ENCODE measurements at places on chromosomes 1 and 21.
A peak's percentile ranks its signal among the peaks of the same experiment; 100 is the strongest.

- no peak for DNase-seq
Observed at GRCh38 chr1:30562559-30562958, 160.8 kb downstream of the MATN1 start.

DNA sequence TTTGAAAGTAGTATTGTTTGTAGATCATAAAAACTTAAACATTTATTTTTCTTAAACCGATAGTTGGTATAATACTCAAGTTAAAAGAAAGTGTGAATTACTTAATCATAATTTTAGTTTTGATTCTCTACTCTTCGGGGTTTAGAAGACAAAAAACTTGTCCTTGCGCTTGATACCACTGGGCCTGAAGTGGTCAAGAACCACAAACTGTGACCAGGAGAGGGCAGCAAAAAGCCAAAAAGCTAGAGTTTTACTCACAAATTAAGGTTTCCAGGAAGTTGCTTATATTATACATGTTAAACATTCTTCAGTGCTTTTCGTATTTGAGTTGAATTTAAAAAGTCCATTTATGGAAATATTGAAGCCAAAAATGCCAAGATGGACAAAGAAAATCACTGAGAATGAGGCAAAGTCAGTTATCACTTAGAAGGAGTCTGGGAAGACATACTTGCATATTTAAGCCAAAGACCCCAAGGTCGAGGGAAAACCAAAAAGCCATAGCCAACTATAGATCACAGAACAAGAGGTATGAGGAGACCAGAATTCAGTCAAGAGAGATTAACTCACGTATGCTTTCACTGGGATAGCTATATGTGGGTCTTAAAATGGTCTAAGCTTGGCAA, 34.2 kb downstream of the EFCAB7 start:
- peak; percentile 64 for DNase-seq

- peak; percentile 5 for DNase-seq
Observed at GRCh38 chr1:238778113-238778512, 608.3 kb upstream of the CHRM3 start.

- DNase-seq = peak; percentile 82
Observed at GRCh38 chr1:18941221-18942141, 15.0 kb downstream of the IFFO2 start.

DNA sequence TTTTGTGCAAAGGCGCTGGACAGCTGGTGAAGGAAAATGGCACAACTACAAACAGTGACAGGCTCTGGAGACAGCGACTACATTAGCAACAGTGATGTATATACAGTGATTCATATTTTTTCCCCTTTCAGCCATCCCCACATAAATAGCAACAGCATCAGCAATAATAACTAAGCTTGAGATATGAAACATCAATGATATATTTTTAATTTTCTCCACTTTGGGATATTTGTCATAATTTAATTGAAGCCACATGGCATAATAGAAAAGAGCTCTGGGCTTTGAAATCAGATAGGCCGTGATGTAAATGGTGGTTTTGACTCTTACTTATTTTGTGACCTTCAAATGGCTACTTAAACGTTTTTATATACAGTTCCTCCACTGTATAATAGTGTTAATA, 764.3 kb upstream of the PRMT6 start:
- no peak for DNase-seq

- DNase-seq = peak; percentile 75
Observed at GRCh38 chr1:182143154-182143657, 81.7 kb upstream of the ZNF648 start.

DNA sequence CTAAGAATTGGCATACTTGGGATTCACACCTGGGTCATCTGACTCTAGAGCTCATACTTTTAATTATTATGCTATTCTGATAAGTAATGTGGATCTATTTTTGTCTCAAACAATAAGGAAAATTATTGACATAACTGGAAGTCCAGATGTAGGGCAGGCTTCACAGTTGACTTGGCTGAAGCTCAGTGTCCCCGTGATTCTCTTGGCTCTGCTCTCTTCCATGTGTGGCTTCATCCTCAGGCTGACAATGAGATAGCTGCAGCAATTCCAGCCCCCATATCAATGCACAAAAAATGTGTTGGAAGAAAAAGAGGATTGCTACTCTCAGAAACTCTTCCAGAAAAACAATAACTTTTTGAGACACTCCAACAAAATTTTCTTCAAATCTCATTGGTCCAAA, 23.8 kb downstream of the HSD11B1 start:
- no peak for DNase-seq

DNA sequence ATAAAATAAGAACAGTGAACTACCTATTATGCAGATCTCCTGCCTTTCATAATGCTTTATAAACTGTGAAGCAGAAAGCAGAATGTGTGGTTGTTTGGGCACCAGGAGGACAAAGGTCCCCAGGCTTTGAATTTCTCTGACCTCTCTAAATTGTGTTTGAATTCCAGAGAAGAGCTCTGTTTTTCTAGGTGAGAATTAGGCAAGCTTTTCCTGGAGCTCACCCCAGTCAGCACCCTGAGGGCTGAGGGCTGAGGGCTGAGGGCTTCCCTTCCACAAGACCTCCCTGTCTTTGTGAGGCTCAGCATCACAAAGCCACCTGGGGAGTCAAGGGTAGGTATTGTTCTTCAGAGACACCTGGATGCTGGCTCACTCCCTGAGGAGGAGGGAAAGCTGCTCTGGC, 45.5 kb upstream of the LRIG2 start:
- no peak for DNase-seq

DNA sequence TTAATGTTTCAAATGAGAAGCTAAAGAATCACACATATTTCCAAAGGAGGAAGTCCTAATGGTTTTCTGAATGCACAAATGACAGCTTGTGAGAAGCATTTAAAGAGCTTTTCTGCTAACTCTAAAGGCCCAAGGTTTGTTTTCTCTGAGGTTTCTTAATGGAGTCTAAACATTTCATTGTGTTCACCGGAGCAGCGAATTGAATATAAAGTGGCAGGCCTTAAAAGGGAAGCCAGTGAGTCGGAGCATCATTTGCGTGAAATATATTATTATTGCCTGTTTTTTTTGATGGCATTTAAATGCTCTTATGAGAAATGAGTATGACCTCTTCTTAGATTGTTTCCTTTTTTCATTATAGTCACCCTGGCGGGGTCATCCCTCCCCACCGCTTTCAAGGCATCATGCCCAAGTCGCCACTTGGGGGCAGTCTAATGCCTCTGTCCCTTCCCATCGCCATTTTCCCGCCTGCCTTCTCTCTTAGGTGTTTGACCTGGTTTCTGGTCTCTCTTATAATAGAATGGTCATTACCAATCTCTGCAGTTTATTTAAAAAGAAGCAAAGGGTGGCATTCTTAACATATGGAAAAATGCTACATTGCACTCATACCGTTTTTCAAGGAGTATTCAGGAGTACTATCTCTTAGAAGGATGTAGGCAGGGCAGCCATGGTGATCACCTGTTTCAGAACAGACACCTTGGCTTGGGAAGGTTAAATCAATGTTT, 25.3 kb upstream of the OVAAL start:
- peak; percentile 62 for DNase-seq

DNA sequence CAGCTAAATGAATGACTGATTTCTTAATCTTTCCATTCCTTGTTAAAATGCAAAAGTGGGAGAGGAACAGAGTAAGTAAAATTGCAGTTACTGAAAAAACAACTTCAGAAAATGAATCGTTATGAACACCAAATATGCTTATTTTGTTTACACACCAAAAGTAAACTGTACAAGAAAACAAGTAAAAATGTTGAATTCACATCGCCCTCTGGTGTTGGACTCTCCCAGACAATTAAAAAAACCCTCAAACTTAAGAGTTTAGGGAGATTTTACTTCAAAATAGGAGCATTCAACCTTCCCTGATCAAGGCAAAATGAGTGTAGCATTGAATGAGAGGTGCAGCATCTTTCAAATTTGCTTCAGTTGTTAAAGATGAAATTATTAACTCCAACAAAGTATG, 19.4 kb upstream of the ESRRG start:
- DNase-seq = peak; percentile 15

DNA sequence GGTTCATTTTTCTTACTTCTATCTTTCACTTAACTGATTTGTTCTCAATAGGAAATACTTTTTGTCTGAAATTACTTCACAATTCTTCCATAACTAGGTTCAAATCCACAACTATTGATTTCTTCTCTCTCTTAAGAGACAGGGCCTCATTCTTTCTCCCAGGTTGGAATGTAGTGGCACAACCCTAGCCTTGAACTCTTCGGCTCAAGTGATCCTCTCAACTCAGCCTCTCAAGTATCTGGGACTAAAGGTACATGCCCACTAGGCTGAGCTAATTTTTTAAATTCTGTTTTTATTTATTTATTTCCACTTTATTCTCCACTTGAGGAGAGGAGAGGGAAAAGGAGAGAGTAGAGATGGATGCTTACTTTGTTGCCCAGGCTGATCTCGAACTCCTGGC, 370.4 kb upstream of the PLXNA2 start:
- DNase-seq = no peak

- peak; percentile 1 for DNase-seq
Observed at GRCh38 chr1:34590211-34590623, 164.6 kb upstream of the GJB5 start.

DNA sequence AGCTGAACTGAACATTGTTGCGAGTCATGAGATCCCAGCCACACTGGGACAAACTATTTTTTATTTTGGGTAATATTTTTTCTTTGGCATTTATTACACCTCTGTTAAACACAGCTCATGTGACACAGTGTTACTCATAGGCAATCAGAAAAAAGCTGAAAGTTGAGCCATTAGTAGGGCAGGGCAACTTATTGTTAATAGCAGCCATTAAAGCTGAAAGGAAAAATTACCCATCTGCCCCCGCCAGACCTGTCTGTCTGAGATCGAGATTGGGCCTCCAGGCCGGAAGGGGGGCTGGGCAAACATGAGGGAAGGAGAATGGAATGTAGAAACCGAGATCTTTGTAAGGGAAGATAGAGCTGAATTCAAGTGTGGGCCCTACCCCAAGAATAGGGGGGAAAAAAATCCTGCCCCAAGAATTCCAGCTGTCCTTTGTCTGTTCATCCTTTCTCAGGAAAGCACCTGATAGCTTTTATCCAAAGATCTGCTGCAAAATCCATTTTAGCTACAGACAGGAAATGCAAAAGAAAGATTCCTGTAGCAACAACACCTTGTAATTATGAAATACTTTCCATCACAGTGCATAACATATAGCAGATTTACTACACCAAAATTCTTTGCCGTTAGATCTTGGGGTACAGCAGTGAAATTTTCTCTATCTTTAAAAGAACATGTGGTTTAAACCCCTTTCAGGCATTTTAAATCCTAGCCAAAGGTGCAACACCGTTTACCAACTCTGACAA, 212.8 kb downstream of the PBX1 start:
- DNase-seq = peak; percentile 88

DNA sequence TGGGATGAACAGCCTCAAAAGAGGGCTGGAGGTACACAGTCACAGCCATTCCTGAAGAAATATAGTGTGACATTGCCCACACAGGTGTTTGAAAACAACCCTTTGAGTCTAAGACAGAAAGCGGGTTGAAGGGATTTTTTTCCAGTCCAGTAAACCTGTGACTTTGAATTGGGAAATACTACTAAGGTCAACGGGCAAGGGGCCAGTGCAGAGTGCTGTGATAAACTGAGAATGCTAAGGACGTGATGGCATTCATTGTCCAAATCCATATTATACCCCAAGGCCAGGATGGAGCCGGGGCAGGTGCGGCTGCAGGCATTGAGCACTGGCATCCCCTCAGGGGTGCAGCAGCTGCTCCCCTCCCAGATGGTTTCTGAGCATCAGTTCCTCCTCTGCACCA, 36.6 kb downstream of the KIAA0040 start:
- DNase-seq = no peak

Data from iris pigment epithelial cell (primary cell).